Activated T-helper 1 cell treated with Interleukin-2 at 50 U/mL for 16 hours (primary cell): ENCODE measurements at places on chromosomes 1 and 21.

DNA sequence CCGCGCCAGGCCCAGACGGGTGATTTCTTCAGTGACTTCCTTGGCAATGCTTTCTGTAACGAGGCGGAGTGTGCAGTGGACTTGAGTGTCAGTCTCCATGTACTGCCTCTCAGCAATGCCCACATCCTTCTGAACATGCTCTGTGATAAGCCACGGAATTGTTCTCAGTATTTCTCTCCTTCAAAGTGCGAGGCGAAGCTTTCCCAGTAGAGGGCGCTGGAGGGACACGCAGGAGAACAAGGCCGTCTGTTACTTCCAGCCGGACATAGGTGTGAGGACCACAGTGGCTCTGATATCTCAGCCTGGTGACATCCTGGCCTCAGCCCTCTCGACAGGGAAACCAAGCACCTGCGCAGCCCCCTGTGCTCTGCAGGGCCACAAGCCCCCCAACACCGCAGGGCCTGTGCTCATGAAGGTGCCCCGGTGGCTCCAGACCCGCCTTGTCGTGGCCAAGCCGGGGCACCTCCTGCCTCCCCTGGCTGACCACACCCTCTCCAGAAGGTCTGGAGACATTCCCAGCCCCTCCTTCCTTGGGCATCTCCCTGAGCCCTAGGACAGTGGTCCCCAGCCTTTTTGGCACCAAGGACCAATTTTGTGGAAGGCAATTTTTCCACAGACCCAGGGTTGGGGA lies 46.1 kb upstream of the BACE2 start:
- no peak for DNase-seq

DNA sequence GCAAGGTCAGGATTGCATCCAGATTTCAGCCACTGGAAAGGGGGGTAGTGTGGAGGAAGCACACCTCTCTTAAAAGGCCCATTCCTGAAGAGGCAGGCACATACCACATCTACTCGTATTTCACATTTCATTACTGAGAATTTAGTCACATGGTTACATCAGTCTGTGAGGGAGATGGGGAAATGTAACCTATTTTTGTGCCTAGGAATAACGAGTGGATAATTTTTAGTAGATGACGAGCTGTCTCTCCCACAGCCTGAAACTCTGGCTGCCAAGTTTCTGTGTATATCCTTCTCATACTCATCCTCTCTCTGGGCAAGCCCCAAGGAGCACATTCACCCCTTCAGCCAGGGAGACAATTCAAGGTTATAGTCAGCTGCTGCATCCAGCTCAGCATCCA lies 10.3 kb upstream of the C21orf91 start:
- no peak for DNase-seq

- DNase-seq: no peak
Measured at GRCh38 chr1:22872981-22873664, 99.5 kb downstream of the LACTBL1 start.

DNA sequence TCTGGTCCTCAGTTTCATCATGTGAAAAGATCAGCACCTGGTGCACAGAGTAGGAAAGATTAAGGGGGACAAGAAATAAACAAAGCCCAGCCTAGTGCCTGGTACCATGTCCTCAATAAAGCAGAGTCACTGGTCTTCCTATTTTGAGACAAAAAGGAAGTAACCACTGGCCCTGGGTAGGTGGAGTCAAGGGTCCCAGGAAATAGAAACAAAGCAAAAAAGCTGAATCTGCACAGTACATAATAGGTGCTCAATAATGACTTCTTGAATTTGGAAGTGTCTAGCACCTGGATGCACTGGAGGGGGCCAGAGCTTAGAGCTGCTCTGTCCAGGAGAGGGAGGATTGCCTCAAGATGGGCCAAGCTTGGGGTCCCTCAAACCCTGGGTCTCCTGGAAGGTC lies 1.9 kb upstream of the EPHB2 start:
- no peak for DNase-seq

DNA sequence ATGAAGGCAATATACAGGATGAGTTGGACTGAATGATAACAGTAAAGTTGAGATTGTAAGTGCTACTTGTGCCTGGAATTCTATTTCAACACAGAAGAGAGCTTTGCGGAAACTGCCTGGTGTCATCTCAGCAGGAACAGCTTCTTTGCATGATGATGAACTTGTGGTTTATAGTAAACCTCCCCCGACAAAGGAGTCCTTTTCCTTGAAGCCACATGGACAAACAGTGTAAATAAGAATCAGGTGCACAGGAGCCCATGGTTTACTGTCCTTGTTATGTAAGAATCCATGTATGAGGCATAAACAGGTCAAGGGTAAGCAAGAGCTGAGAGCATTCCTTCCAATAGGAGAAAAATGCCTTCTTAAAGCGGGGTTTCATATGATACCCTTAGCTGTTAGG lies 66.2 kb downstream of the PCNX2 start:
- DNase-seq: no peak

- DNase-seq: no peak
Measured at GRCh38 chr1:38014724-38015424, 2.3 kb downstream of the UTP11 start.

GRCh38 chr1:143748906-143749305 lies 222.9 kb downstream of the FAM72C start:
- DNase-seq: no peak

DNA sequence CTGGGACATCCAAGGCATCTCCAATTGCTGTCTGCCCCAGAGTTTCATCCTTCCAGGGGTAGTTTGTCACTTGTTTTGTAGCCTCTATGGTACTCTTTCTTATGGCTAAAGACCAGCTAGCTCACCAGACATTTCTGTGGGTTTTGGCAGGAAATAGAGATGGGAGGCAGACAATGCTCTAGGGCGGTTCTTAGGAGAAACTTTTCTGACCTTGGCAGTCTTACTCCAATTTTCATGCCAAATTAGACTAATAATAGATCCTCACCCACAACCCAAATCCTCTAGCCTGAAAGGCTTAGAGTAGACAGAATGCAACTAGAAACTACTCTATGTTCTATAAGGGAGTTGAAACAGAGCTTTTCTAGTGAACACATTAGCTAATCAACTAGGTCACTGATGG lies 69.8 kb downstream of the LRIG2 start:
- DNase-seq: no peak

GRCh38 chr1:48261881-48262400 lies 39.4 kb downstream of the SLC5A9 start:
- no peak for DNase-seq

DNA sequence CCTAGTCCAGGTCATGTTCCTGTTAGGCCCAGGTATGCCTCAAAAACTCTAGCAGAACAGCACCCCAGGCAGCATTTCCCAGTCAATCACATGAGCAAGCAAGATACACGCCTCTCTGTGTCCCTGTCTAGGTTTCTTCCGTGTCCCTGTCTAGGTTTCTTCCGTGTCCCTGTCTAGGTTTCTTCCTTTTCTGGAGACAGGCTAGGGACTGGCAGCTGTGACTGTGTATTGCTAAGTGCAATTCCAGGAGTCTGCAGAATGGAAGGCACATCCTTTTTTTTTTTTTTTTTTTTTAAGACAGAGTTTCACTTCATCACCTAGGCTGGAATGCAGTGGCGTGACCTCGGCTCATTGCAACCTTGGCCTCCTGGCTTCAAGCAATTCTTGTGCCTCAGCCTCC lies 77.6 kb downstream of the SETD4 start:
- no peak for DNase-seq

- no peak for DNase-seq
Measured at GRCh38 chr1:34928066-34928696, 1.3 kb downstream of the DLGAP3 start.

GRCh38 chr1:57262472-57262871 lies 161.4 kb downstream of the DAB1 start:
- no peak for DNase-seq

DNA sequence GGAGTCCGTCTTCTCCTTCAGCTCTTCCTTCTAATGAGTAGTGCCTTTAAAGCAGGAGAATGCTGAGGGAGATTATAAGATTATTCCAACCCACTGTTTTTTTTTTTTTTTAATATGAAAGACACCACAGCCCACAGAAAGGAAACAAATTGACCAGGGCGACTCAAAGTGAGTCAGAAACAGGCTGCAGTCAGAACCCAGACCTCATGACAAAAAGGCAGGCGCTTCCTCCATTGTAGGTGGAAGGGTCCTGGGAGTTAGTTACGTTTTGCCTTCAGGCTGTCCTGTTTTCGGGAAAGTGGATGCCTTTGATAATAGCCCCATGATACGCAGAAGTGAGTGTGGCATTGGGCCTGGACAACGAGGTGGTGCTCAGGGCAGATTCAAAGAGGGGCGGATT lies 21.0 kb downstream of the PLXNA2 start:
- no peak for DNase-seq

DNA sequence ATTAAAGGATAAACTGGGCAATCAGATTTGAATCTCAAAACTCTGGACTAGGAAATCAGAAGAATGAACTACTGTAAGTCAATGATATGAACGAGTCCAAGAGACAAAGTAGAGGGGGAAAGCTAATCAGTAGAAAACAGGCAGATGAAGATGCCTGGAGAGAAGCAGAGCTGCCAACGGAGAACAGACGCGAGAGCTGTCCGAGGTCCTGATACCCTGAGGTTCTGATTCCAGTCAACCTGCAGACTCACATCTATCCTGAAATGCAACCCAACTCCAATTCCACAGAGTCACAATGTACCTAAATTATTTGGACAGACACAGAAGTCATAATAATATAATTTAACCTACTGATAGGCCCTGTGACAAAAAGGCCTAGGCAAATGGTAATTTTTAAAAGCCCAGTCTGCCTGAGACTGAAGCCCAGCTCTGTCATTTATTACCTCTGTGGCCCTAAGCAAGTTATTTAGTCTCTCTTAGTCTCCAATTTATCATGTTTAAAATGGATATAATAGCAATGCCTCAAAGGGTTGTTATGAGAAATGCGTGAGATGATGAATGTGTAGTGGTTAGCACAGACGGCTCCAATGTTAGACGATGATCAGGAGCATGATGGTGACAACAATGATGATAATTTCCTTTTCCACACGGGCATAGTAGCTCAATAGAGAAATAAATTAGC lies 33.4 kb downstream of the RGS7 start:
- no peak for DNase-seq

DNA sequence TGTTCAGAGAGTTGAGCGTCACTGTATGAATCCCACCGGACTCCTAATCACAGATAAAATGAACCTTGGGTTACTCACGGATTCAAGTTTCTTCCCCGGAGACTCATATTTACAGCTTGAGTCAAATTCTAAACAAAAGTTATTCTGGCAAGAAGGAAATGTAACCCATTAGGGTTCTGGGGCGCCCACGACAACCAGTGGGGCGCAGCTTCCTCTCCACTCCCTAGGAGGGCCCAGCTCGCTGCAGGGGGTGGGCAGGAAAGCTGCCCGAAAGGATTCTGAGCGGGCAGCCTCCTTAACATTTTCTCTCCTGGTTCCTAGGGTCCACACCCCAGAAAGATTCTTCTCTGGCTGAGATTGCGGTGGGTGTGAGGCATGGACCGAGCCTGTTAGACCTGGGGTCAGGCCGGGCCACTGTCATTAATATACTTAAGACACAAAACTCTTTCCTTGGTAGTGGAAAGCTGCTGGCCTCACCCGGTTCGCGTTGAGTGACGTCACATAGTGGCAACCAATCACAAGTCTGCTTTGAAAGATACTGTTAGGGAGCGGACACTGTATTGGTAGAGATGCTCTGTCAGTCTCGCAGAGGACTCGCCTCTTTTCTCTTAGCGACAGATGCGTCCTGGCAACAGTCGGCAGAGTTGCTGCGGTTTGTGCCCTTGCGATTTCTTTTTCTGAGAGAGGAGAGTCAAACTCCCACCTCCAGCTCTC lies 13.6 kb upstream of the MCOLN3 start:
- DNase-seq: peak; percentile 61

DNA sequence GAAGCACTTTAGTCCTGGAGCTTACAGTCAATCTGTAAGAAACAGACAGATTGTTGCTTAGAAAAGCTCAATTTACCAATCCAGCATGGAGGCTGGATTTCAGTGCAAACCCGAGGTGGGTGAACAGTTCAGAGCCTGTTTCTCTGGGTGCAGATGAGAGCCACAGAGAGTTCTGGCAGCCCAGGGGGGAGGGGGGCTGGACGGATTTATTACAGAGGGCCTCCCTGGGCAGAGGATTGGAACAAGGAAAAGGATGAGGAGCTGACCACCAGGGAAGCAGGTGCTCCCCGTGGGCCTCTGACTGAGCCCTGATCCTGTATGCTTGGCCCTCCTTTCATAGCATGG lies 38.0 kb upstream of the EPS8L3 start:
- DNase-seq: no peak

DNA sequence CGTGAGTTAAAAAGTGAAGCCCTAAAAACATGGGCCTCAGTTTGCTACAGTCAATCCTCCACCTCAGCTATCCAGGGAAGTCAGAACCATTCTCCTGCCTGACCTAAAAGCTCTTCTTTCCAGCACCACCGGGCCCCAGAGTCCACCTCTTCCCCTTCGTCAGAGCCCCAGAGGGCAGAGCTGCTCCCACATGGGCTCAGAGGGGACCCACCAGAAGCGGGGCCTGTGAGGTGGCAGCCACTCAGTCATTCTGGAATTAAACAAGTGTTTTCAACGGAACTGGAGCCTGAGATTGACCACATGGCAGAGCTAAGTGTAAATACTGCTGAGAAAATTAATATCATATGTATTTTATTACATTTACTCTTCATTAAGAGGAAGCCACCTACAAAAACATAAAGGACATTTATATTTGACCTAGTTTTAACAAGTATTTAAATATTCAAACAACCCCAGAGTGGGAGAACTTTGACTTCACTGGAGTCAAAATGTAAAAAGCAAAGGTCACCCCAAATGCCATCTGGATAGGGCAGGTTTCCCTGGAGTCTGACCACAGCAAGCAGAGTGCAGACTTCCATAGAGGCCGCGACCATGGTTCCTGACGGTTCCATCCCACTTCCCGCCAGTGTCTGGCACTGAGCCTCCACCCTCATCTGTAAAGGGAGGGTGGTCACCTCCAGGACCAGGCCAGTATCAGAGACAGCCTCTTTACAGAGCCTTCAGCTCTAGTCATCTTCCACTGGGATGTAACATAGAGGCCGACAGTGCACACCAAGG lies 1.8 kb downstream of the SUMO3 start:
- DNase-seq: no peak

DNA sequence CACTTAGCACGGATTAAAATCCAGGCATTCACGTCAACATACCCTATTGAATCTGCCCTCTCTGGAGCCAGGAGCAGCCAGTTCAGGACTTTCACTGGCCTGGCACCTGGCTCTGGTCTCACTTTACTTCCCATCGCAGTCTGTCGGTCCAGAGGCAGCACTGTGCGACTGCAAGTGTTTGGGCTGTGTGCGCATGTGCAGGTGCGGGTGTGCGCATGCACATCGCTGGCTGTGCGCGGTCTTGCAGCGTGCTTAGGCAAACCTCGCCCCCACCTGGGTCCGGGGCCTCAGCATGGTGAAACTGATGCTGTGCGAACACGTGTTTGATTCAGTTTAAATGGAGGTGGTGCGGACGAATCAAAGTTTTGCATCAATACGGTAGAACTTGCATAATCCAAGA lies 38.0 kb downstream of the ATF3 start:
- DNase-seq: no peak
